ENCODE measurements at places on chromosomes 6 and 20.
A peak's percentile ranks its signal among the peaks of the same experiment; 100 is the strongest.

- DNase-seq: no peak
These were observed 40.4 kb upstream of the SGK1 start for GRCh38 chr6:134358320-134358719.

DNA sequence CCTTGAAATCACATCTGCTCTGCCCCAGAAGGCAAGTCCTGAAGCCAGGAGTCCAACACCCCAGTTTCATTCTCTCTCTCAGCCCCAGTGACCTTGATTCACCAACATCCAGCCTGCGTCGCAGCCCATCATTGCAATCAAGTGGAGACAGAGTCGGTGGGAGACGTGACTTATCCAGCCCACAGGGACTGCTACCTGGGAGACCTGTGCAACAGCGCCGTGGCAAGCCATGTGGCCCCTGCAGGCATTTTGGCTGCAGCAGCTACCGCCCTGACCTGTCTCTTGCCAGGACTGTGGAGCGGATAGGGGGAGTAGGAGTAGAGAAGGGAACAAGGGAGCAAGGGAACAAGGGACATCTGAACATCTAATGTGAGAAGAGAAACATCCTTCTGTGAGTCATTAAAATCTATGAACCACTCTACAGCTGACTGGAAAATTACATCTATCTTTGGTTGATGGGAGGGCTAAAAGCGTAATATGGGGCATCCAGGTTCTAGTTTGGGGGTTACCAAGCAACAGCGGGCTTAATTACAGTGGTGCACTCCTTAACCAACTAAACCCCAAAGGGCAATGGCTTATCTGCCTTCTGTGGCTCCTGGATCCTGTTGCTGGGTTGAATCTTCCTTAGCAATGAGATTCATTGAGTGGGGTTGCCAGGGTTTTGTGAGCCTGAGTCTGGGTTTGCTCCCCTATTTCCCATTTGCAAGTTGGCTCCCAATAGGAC is 2.5 kb downstream of the LY6G6D start:
- DNase-seq: no peak

DNA sequence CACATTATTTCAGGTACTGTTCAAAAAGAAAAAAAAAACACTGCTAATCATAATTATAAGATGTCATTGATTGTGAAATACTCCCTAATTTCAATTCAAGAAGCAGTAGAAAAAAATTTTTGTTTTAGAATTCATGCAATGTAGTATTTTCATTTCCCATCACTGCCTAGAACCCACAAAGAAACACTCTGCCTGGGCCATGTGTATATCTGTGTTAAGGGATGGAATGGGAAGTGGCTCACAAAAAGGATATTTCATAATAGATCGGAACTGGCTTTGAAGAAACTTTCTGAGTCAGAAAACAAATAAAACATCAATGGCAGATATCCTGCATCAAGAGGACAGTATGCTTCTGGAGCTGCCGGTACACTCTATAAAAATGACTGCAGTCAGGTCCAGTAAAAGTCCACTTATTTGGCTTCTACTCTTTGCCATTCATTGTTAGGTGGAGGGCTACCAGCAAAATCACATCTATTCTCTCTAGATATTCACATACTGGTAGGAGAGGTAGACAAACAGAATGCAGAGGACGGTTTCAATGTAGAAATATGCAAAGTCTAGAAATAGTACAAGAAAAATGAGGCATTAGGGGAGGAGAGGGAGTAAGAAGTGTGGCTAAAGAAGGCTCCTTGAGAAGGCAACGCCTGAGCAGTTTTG is 135.0 kb upstream of the TNFAIP3 start:
- no peak for DNase-seq

- DNase-seq: no peak
These were observed 576.4 kb downstream of the PRKN start for GRCh38 chr6:162151021-162151665.

DNA sequence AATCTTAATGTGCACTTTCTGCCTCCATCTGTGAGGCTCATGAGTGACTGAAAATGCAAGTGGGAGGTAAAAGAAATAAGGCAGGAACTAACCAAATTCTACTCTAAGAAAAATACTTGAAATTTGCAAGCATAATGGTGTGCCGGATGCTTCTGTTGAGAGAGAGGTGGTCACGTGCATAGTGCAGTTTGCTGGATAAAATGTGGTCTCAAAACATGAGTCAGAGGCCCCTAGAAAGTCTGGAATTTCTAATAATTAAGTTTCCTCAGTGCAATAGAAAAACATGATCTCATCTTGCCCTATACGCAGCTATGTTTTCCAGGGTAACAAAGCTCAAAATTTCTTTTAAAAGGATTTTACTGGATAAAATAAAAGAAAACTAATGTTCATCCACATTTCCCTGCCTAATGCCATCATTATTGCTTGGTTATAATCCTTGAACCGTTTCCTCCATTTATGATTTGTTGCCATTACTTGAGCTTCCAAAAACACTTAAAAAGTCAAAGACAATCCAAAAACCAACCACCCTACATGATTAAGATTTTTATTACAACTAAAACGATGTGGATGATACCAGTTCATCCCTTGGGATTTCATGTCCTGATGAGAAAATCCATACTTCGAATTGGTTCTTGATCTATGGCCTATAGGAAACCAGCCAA is 351.7 kb upstream of the ARID1B start:
- peak; percentile 88 for DNase-seq

DNA sequence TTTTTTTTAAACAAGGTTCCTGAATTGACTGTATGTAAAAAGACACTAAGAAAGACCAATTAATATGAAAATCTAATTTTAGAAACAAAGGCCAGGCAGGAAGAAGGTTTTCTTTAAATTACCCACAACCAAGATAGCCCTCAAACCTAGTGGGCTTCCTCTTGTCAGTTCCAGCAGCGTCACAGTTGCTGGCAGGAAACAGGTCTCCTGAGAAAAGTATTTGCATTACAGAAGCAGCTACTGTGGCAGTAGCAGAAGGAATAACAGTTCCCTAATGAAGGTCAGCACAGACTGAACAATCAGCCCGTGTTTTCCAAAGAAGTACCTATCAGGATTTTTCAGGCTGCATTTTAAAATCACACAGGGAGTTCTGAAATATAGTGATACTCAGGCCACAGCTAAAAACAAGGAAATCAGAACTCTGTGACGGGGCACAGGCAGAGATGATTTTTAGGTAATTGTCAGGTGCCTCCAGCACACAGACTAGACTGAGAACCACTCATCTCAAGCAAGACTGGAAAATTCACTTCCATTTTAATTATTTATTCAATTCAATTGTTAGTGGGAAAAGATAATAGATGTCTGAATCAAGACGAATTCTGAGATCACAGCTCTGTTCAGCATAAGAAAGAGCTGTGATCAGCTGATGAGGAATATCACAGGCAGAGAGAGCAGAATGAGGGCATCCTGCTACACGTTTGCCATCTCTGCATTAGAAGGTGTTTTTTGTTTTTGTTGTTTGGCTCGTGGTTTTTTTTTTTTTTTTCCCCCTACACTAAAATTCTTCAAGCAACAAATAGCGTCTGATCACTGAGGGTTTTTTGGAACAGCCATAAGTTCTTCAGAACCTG is 230.5 kb upstream of the KHDRBS2 start:
- DNase-seq: no peak

DNA sequence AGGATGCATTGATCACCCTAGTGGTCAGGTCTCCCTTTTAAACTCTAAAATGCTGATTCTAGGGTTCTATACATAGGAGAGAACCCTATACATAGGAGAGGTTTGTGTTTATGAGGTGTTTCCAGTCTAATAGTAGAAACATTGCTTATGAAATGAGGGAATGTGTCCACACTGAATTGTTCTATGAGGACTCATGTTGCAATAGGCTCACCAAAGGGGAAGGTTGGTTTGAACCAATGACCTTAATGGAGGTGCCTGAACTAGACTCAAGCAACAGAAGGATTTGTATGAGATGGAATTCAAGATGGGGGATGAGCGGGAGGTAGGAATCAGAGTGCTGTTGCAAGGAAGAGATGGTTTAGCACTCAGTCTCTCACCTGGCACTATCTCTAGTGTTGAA is 33.5 kb upstream of the UBR2 start:
- no peak for DNase-seq

- DNase-seq: no peak
These were observed 265.4 kb downstream of the RIMS1 start for GRCh38 chr6:72151742-72152141.

DNA sequence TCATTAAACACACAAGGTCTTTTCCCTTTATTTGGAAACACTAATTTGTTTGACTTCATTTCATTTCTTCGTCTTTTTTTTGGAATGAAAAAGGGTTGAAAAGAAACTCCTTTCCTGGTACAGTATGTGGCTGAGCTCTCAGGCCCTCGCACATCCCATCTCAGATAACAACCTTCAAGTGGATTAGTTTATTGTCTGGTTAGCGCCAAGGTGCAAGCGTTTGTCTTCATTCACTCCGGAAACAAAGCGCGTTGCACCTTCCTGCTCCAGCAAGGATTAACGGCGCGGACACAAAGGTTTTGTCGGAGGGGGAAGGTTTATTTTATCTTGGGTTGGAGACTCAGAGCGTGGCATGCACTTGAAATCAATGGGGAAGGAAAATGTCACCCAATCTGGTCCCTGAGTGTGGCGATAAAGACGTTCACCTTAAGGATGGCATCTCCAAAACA is 5.3 kb upstream of the NKX2-2 start:
- no peak for DNase-seq

DNA sequence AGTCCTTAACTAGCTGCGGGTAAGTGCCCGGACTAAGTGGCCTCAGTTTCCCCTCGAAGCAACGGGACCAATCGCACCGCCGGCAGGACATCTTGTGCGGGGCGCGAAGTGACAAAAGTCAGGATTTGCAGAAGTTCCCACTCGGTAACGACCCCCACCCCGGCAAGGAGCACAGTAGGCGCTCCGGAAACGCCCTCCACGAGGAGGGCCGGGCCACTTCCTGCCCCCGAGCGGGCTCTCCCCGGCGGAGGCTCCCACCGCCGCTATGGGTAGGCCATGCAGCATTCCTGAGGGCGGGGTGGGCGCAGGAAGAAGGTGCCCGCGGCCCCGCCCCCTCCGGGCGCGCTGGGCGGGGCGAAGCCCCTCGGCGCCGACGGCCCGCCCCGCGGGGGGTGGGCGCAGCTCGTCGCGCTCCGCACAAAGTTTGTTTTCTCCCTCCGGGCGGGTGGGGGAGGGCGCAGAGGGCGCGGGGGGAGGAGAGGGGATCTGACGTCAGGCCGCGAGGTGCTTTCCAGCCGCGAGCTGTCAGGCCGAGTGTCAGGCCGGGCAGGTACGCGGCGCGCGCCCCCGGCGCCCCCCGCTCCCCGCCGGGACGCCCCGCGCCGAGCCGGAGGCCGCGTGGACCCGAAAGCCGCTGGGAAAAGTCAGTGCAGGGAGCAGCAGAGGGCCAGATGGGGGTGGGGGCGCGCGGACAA is at the start of gene TGIF2:
Gene TGIF2 (plus strand): TSS at position 495 of the 695 bp plus-strand sequence. CDS start 5,178 bp downstream, outside the sequence.
- DNase-seq: no peak

GRCh38 chr6:39231521-39232243 is 2.4 kb upstream of the KCNK5 start:
- DNase-seq: no peak

DNA sequence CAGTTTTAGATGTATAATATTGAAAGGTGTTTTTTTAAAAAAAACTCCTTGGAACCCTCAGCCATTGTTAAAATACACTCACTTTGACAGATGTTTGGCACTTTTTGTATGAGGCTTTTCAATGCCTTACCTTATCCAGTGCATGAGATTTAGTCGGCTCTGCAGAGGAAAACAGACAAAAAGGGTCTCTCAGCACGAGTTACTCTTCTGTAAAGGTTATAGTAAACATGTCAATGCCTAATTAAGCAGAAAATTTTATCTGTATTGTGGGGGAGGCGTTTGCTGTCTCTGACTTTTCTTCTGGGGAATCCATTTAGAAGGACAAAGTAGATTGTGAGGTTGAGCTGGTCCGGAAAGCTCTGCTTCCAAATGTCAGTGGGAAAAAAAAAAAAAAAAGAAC is 278.3 kb downstream of the TSHZ2 start:
- no peak for DNase-seq

DNA sequence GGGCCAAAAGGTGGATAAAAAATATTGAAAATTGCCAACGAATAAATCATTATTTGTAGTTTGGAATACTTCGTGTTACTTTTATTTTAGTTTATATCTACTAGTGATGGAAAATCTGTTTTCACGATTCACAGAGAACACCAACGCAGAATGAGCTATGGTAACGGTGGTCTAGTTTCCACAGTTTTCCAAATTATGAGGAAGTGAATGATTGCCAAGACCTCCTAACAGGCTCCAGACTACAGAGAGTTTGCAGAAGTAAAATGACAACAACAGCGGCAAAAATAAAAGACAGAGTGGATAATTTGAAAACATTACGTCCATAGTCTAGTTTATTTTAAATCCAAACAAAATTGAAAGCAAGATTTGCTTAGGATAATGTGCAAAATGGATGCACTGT is 57.0 kb upstream of the AIG1 start:
- no peak for DNase-seq

GRCh38 chr20:20552076-20552475 is 160.4 kb downstream of the RALGAPA2 start:
- DNase-seq: no peak

- no peak for DNase-seq
These were observed 121.4 kb downstream of the KIF13A start for GRCh38 chr6:17865798-17866725.

DNA sequence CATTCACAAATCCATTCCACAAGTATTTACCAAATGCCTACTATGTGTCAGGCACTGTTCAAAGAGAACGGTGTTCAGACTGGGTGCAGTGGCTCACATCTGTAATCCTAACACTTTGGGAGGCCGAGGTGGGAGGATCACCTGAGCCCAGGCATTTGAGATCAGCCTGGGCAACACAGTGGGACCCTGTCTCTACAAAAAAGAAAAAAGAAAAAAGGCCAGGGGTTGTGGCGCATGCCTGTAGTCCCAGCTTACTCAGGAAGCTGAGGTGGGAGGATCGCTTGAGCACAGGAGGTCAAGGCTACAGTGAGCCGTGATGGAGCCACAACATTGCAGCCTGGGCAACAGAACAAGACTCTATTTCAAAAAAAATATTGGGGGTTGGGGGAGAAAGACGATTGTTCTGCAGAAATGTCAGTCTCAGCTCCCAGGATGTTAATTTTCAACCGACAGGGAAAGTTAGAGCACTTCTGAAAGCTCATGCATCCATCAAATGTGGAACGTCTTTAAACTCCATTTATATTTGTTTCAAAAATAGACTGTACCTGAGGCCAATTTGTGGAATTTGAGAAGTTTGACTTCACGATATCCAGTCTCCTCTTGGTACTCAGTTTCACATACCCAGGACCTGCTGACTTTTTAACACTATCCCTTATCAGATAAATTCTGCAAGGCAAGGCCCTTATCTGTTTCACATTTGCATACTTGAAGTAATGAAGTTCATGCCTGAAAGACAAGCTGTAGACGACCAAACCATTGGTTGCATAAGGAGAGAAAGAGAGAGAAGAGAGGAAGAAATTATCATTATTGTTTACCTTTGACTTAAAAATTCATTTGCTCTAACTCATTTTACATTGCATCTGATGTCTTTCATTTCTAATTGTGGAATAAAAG is 14.8 kb upstream of the BTN3A2 start:
- no peak for DNase-seq

DNA sequence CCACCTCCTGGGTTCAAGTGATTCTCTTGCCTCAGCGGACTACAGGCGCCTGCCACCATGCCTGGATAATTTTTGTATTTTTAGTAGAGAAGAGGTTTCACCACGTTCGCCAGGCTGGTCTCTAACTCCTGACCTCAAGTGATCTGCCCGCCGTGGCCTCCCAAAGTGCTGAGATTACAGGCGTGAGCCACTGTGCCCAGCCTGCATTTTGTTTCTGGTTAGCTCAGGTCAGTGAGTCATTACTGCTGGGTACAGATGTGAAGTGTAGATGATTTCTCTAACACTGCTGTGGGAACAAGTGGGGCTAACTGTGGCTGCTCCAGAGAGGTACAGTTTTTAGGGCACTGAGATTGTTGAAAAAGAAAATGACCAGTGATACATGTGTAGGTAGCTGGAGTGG is 188.6 kb downstream of the PRL start:
- no peak for DNase-seq

GRCh38 chr6:3616565-3617176 is 134.8 kb downstream of the PXDC1 start:
- DNase-seq: no peak
